ENCODE measurements at places on chromosomes 7 and 10.
A peak's percentile ranks its signal among the peaks of the same experiment; 100 is the strongest.

DNA sequence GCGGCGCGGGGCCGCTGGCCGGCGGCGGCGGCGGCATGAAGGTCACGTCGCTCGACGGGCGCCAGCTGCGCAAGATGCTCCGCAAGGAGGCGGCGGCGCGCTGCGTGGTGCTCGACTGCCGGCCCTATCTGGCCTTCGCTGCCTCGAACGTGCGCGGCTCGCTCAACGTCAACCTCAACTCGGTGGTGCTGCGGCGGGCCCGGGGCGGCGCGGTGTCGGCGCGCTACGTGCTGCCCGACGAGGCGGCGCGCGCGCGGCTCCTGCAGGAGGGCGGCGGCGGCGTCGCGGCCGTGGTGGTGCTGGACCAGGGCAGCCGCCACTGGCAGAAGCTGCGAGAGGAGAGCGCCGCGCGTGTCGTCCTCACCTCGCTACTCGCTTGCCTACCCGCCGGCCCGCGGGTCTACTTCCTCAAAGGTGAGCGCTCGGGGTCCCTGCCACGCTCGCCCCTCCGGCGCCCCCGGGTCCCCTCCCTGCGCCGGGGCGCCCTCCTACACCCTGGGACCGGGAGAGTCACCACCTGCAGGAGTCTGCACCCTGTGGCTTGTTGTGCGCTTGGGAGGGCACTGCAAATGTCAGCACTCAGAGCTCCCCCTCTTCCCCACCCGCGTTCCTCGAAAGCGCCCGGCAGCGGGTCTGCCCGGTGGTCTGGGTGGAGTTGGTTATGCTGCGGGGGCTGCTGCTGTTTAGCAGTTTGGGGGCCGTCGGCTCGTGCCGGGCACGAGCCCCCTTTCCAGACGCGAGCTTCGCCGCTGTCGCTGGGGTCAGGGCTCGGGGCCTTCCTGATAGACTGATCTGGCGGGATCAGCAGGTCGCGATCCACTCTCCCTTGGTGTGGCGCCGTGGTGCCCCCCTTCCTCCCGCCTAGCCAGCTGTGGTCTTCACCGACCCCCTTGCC lies 627 bp downstream of the DUSP5 start:
- peak; percentile 92 for DNase-seq

DNA sequence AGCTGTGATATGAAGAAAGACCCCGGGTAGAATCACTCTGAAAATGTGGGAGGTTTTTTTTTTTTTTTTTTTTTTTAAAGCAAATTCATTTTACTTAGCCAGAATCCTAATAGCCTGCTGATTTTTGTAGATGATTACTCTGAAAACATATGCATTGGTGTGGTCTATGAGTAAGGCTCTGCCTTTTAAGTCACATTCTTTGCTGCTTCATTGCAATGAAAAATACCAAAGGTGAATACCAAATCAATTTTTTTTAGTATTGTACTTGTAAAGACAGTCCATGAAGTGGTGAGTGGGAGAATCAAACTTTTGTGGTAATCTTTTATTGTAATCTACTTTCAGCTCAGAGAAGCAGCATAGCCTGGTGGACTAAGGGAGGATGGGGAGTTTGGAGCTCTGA lies 130.3 kb downstream of the SDK1 start:
- no peak for DNase-seq

GRCh38 chr7:44796034-44796503 lies 412 bp upstream of the PPIA start:
- no peak for DNase-seq

DNA sequence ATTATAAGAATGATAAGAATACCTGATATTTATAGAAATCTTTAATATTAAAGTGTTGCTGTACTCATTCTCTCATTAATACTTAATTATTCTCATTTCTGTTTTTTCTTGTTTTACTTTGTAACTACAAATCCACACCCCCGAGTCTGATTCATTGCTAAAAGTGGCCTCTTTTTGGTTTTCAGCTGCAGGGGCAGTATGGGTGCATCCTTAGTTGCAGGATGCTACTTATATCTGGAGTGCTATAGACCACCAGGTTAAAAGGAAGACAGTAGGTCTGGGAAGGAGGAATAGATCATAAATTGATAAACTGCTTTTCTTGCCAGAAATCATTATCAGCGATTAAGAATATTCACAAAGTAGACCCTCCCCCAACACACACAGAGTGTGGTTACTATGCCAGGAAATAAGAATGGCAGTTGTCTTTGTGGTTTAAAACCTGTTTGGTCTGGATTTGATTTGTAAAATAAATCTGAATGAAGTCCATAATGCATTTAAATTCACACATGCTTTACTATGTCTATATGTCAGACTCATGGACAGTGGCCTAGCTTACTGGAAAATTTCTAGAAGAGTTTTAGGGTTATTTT lies 96.5 kb downstream of the NRF1 start:
- DNase-seq, result no peak

DNA sequence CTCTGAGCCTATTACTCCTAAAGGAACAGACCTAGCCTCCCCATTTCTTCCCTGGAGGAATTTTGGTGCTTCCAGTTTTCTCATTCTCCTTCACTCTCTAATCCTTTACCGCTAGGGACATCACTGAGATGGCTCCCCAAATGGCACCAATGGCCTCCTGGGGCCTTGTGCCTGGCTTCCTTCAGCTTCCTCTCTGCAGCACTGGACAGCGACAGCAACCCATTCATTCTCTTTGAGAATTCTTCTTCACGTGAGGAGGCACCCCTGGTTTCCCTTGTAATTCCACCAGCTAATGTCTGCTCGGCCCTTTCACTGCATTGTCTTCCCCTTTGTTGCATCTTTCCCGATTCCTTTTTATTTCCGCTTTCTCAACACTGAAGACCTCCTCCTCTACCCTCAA lies 24.6 kb upstream of the KDM7A start:
- no peak for DNase-seq

GRCh38 chr7:84454174-84454959 lies 259.8 kb upstream of the SEMA3A start:
- no peak for DNase-seq

- no peak for DNase-seq
Measured at GRCh38 chr10:33117230-33117629, 159.2 kb upstream of the ITGB1 start.

GRCh38 chr7:71096351-71096750 lies 35.6 kb upstream of the GALNT17 start:
- DNase-seq, result no peak

DNA sequence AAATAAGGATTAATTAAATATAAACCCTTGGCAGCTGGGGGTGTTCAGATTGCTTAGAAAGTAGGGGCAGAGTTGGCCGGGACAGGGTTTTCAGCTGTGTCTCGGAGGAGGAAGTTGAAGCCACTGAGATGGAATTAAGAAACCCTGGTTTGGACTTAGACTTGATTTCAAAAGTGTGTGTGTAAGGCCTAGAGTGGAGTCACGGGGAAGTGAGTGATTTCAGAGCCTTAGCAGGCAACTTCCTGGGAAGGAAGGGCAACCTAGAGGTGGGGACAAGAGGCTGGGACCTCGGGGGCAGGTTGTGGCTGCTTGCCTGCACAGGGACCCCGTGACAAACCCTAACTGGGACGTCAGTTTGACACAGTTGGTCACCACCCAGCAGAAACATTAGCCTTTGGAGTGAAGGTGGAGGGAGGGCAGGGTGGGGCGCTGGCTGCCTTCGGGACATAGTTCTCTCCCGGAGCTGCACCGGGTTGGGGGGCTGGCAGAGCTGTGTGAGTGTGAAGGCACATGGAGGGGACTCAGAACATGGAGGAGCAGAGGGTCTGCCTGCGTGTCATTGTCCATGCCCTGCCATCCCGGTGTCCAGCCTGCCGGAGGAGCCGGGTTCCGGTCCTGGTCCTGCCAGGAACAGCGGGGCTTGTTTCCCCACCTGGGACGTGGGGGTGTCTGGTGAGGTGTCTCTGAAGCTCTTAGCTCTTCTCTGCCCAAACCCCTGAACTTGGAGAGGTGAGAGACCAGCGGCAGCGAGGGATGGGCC lies 1.8 kb downstream of the BRI3 start:
- no peak for DNase-seq

- no peak for DNase-seq
Measured at GRCh38 chr10:21980691-21981090, 22.8 kb downstream of the DNAJC1 start.

Data from mesenteric fat pad (tissue), 1 donor.